NCI-H1694 (cell line): ENCODE measurements at places on chromosomes 5 and 9.

- DNase-seq, result no peak
These were observed 173.7 kb downstream of the SLC28A3 start for GRCh38 chr9:84166891-84167290.

DNA sequence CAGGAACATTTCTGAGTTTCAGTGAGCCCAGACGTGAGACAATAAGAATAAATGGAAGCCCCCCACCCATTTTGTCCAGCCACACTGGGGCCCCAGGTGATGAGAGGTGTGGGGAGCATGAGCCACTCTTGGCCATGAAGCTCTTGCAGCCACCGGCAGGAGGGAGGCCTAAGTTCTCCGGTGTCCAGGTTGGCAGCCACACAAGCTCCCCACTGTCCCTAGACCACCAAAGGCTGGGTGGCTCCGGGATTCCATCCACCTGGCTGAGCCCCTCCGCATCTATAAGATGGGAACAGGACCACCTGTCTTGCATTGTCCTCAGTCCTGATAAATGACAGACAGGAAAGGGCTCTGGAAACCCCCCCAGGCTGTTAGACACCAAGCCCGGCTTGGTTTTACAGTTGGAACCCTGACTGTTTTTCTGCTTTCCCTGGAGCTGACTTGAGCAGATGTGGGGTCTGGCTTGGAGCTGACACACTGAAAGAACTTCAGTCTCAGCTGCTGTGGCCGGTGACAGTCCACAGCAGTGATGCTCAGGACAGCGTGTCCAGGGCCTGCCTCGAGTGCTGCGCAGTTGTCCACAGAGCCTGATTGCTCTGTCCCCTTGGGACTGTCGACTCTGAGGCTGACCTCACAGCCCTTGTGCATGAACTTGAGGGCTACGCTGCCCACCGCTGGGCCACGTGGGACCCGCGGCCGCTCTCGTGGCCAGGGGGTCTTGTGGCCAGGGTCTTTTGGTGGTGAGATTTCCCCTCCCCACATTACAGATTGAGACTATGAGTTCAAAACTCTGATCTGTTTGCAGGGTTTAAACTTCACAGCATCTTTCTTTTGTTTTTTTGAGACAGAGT, 74.8 kb downstream of the PSMB7 start:
- DNase-seq, result no peak

DNA sequence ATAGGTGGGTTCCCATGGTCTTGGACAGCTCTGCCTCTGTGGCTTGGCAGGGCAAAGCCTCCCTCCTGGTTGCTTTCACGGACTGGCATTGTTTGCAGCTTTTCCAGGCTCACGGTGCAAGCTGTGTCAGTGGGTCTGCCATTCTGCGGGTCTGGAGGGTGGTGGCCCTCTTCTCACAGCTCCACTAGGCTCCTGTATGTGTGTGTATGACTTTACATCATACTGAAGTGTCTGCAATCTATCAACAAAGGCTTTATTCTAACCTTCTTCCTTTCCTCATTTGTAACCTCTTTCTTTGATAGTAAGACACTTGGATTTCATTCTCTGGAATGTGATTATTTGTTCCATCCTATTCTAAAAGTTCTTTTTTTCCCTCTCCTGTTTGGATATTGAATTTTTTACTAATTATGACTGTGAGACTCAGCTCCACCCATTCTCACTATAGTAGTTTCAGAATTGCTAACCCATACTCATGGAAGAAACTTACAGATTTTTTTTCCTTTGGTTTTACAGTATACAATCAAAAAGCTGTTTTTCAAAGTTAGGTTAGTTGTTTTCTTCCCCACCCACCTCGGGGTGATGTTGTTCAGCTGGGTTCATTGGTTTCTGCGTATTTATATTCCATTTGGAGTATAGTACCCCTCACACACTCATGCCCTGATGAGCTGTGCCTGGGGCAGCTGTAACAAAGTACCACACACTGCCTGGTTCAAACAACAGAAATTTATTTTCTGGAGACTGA, 144.6 kb upstream of the OTULINL start:
- no peak for DNase-seq

GRCh38 chr5:110085826-110086225, 396.1 kb downstream of the MAN2A1 start:
- DNase-seq, result no peak

- no peak for DNase-seq
These were observed 46.2 kb downstream of the MTAP start for GRCh38 chr9:21848615-21849014.

DNA sequence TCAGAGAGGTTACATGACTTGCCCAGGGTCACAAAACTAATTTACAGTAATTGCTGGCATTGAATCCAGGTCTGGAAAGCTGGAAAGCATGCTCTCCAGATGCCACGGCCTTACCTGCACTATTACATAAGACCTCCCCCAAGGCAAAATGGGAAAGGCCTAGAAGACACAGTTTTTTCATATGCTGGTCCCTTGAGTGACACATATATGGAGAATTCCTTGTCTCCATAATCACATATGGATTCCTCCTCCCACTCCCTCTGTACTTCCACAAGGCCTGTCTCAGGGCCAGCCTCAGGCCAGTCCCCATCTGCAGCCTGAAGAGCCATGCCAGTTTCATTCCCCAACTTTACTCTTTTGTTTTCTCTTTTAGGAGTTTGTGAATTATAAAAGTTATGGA, 28.6 kb upstream of the MEIKIN start:
- DNase-seq, result no peak

GRCh38 chr5:104635227-104635626, 1072.6 kb upstream of the NUDT12 start:
- no peak for DNase-seq

DNA sequence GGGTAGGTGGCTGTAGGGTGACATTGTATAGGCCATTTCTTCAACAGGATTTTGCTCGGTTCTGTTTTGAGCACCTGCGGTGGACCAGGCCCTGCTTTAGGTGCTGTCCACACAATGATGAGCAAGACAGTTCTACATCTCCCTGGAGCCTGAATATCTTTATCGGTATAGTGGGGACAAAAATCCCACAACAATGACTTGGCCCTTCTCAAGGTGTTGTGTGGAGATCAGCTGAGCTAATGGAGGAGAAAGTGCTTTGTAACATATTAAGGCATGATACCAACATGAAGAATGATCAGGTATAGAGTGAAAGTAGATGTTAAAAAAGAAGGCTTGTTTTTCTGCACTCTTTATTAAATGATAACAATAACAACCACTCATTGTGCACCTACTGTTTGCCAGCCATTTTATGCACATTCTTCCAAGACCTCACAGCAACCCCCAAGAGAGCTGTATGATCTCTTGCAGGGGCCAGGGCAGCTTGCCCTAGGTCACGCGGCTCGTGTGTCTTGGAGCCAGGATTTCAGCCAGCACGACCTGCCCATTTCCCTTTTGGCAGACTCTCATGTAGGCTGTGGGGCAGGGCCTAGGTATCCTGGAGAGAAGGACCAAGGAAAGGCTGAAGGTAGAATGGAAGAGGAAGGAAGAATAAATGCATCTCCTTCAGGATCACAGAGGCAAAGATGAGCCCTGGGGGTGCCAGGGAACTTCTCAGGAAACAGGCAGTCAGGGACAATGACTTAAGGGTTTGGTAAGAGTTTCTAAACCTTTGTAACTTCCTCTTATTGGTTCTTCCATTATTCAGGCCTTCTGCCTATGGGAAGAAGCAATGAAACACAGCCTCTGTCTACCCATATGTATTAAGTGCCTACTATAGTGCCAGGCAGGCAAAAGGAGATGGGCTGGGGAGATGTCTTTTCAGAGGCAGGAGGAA, 50.0 kb upstream of the PPARGC1B start:
- no peak for DNase-seq

DNA sequence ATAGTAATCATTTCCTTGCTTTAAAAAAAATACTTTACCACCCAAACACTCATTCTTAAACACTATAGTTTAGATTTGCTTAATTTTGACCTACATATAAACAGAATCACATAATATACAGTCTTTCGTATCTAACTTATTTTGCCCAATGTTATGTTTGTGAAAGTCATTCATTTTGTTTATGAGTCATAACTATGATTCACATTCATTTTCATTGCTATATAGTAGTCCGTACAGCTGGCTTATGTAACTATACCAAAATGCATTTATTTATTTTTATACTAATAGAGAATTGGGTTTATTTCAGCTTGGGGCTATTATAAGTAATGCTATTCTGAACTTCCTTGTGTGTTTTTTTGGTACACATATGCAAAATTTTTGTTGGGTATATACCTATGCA, 33.9 kb upstream of the FOXI1 start:
- no peak for DNase-seq

- DNase-seq, result no peak
These were observed 49.5 kb downstream of the AMBP start for GRCh38 chr9:114028646-114029045.

DNA sequence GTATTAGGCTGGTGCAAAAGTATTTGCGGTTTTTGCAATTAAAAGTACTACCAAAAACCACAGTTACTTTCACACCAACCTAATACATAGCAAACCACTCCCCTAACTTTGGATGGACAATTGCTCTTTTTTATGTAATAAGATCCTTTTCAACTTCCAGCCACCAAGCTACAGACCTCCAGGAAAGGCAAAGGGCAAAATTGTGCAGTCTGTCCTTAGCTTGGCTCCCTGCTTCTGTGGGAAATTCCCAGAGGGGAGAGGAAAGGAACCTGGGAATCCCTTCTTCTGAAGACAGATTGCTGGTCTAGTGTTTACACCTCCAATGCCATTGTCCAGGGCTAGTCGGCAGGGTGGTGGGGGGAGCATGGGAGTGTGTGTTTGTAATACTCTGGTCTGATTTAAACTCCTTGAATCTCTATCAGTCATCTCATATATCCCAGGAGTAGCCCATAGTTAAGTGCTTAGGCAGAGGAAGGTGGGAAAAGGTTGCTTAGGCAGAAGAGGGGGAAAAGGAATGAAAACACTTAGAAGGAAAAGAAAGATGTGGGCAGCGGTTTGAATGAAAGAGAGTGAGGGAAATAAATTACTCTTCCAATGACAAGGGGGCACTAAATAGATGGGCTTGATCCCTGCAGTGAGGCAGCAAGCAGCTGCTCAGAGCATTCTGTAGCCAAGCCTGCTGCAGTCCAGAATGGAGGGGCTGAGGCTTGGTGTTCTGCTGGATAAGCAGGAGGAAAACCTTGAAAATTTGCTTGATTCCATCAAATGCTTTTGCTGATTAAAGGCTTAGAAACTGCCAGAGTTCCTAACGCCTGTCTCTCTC, 86.9 kb upstream of the MAP1B start:
- no peak for DNase-seq

DNA sequence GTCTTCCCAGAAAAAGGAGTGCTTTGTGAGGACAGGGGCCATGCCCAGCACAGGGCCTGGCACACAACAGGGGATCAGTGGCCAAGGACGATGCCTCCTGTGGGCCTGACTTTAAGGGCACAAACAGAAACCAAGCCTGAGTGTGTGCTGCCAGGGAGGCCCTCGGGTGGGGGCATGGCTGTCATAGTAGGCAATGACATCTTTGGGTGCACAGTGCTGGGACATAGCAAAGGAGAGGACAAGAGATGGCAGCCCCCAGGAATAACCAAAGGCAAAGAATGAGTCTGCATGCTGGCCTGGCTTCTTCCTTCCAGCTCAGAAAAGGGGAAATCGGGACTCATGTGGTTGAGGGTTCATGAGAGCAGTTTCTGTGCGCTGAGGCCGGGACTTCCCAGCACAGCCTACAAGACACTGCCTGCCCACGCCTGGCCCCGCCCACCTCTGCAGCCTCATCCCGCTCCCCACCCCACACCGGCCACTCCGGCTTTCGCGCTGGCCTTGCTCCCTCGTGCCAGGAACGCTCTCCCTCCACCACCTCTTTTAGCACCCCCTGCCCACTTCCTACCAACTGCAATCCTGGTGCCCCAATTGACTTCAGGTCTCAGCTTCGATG, 13.8 kb upstream of the LHX2 start:
- no peak for DNase-seq

- no peak for DNase-seq
These were observed 1175.5 kb downstream of the MAT2B start for GRCh38 chr5:164680812-164681520.

- no peak for DNase-seq
These were observed 39.2 kb upstream of the ACO1 start for GRCh38 chr9:32345243-32345642.

DNA sequence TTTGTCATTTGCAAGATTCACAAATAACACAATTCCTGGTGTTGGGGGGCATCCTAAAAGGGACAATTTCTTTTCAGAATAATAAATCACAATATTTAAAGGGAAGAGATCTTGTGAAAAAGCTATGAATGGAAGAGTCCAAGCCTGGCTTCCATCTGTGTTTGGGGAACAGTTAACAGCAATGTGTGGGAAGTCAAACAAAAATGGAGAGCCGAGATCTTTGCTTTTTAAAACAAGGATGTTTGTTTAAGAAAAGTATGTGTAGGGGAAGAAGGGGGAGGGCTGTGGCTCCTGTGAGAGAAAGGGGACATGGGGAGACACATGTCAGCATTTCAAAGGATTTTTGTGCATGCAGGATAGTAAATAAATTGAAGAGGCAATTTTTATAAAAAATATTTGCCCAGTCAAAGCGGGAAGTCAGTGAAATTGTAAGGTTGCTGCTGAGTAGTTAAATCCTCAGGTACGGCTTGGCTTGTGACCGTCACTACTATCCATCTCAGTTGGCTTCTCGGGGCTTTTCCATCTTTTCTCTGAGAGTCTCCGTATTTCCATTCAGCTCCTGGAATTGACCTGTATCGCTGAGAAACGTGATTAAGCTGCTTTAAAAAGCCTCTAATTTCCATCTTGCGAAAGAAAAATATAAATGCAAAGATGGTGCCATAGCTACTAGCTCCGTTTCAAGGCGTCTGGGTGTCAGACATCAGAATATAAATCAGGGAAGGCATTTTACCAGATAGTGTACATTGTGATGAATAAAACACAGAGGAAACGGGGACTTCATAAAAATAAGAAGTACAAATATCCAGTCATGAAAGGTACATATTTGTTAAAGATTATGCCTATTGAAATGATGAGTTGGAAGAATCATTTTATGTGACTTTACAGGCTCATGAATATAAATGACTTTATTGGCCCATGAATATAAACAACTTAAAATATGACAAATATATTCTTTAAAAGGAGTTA, 52.9 kb upstream of the VCAN start:
- DNase-seq, result no peak

GRCh38 chr9:25310961-25311360, 367.3 kb downstream of the TUSC1 start:
- DNase-seq, result no peak

DNA sequence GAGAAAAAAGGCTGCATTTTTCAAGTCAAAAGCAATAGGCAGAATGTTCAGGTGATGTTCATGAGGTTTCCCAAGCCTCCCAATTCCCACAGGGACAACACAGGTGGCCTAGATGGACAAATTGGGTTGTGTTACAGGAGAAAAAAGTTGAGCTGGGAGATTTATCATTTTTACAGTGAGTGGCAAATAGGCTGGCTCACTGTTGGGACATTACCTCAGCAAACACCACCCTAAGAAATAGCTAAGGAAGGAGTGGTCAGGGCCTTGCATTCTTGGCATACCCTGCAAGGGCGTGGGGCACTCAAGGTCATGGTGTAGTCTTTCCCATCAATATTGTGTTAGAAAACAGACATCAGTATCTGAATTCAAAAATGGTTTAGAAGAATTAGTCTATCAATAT, 23.3 kb upstream of the CPLANE1 start:
- DNase-seq, result no peak
